ENCODE measurements at places on chromosomes 2 and 18.
A peak's percentile ranks its signal among the peaks of the same experiment; 100 is the strongest.

DNA sequence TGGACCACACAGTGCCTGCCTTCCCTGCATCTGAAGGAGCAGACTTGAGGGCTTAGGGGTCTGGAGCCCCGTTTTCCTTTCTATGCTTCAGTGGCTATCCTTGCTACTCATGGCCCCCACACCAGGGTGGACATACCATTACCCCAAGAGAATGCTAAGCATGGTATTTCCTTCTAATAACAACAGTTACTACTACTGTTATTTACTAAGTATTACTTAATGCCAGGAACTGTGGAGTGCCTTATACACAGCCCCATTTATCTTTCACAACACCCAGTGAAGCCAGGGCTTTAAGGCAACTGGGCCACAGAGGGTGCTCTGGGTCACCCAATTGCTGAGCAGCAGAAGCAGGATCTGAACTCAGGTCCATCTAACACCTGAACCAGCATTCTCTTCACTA, 5.8 kb upstream of the PAX8 start:
- no peak for DNase-seq

DNA sequence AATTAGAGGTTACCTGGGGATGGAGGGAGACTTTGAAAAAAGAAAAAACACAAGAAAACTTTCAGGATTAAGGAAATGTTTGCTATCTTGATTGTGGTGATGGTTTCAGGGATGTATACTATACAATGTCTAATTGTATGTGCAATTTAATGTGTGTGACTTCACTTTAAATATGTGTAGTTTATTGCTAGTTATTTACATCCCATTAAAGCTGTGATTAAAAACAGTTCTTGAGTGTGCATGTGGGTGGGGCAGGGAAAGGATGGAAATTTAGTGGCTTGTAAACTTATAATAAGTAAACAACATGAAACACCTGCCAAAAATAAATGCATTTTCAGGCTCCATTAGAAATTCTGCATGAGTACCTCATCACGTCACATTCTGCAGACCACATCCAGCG, 167.0 kb downstream of the MYO5B start:
- no peak for DNase-seq

DNA sequence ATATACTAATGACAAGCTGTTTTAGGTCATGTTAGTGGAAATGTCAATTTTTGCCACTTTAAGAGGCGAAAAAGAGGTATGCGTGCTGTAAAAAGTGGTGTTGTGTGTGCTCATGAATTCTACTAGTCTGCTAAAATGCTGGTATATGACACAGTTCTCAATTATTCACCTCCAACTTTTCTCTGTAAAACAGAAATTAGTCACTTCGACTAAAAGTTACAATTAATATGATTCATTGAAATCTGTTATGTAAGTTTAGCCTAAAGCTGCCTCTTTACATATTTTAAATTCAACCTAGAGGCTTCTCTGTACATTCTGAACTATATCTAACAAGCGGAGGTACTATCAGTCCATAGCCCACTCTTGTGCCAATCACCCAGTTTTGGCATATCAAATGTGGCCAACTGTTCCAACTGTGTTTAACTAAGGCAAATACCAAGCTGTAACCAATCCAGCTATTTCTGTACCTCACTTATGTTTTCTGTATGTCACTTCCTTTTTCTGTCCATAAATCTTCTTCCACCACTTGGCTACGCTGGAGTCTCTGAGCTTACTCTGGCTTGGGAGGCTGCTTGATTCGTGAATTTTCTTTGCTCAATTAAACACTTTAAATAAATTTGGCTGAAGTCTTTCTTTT, 20.8 kb downstream of the BAZ2B start:
- DNase-seq: no peak

DNA sequence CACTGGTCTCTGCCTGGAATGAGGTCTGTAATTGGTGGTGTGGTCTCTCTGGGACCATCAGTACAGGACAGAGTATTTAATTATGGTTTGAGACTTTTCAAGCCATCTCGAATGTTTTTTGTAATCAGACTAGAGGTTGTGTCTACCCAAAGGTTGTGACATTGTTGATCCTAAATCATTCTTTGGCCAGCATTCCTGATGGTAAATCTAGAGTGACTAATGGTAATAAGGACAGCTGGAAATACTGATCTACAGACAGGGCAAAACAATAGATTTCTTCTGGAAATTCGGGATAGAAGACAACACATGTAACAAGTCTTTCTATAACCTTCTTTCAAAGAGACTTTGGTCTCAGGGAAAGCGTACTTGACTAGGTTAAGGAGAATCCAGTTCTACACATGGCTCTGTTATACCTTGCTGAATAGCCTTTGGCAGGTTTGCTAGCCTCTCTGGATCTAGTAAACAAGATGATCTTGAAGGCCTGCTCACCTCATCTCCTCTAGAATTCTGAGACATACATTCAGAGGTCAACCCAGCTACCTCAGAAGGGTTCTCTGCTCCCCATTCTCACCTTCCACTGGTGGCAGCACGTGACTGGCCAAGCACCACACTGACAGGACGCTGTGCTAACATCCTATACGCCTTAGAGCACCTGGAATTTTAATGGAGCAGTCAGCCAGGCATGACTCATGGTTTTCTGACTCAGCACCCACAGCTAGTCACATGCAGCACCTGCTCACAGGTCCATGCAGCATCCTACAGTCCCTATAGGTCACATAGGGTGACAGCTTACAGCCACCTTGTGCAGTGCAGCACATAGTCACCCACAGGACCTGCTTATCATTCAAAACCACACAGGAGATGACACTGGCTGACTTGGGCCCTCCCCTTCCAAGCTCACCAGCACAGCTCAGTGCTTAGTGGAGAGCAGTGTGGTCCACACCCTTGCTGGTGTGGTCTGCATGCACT, 12.2 kb downstream of the PLB1 start:
- DNase-seq: peak; percentile 42

- no peak for DNase-seq
These were observed 25.3 kb downstream of the EML4 start for GRCh38 chr2:42194428-42194827.

DNA sequence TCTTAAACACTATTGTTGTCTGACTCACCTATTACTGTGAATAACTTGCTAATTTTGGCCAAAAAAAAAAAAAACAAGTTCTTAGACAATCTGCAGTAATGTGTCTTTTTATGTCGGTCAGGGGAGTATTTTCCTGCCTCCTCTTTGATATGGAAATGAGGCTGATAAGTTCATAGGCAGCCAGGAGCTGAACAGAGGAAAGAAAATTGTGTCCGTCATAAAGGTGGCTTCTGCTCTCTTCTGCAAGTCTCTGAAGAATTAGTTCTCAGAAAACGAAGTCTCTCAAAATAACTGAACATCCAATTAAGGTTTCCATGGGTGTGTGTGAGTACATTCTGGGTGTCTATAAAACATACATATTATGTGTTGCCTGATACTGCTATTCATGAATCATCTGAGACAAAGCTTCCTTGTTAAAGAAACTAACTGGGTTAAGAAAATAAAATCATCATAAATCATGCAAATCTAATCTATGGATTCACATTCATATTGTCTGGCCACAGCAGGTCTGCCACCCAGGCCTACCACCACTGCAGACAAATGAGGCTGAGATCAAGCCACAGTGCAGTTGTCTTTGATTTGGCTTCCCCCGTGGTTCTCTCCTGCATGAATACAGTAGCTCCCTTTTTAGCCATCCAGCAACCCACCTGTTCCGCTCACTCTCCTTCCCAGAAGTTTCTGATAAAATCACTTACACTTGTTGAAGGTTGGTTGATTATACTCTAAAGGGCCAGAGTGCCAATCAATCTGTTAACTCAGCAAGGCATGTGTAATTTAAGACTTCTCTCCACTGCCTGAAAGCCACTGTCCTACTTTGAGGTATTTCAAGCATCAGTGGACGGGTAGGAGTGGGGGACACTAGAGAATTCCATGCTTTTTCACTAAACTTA, 19.4 kb upstream of the SP5 start:
- DNase-seq: no peak

DNA sequence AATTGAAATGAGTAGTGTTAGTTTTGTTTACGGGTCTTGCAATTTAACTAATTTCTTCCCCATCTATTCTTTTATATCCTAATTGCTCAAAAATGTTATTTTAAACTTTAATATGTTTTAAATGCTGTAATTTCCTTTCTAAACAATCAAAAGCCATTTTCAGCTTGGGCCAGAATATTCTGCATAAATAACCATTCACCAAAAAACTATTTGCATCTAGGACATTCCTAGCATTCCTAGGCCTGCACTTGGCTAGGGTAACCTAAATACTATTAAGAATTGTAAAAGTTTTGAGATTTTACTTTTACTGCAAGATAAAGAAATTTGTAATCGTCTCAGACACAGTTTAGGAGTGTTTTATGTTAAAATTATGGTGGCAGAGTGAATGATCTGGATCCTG, 7.8 kb upstream of the ETAA1 start:
- no peak for DNase-seq

DNA sequence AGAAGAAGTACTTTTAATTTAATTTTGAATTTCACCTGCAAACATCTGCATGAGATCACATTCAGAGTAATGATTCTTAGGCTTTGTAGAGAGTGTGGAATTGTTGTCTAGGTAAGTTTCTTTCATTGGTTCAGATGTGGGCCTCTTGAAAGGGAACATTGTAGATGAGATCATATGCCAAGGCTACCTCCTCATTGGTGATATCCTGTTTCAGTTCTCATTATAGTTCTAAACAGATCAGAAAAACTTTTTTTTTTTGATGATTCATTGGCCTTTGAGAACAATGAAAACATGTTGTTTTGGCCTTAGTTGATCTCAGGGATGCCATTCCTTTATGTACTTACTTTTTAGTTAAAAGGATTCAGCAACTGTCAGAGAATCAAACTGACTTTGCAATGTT, 44.5 kb downstream of the EML6 start:
- peak; percentile 26 for DNase-seq

- DNase-seq: peak; percentile 16
These were observed 32.5 kb upstream of the IL1RL1 start for GRCh38 chr2:102278720-102279390.

DNA sequence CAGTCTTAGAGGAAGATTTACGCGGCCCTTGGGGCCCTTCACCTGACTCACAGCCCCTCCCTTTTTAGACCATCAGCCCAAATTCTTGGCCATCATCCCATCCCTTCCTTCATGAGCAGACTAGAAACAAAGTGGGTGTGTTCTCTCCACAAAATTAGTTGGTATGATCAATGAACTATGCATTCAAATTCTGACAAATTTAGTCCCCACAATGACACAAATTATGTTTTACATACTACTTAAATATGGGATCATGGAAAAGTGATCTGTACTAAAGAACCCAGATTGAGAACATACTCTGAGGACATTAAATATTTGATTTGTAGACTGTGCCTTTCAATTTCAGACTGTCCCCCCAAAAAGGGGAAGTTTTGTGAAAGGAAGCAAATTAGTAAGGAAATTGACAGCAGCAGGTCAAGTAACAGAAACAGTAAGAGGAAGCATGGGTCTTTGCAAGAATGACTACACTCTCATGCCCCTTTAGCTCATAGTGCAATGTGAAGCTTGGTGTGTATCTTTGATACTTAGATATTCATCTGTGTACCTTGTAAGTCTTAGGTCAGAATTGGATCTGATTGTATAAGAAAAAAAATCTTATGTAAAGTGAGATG, 2.2 kb upstream of the MAPRE2 start:
- no peak for DNase-seq

- peak; percentile 92 for DNase-seq
These were observed 55.9 kb upstream of the CTLA4 start for GRCh38 chr2:203811491-203812221.

DNA sequence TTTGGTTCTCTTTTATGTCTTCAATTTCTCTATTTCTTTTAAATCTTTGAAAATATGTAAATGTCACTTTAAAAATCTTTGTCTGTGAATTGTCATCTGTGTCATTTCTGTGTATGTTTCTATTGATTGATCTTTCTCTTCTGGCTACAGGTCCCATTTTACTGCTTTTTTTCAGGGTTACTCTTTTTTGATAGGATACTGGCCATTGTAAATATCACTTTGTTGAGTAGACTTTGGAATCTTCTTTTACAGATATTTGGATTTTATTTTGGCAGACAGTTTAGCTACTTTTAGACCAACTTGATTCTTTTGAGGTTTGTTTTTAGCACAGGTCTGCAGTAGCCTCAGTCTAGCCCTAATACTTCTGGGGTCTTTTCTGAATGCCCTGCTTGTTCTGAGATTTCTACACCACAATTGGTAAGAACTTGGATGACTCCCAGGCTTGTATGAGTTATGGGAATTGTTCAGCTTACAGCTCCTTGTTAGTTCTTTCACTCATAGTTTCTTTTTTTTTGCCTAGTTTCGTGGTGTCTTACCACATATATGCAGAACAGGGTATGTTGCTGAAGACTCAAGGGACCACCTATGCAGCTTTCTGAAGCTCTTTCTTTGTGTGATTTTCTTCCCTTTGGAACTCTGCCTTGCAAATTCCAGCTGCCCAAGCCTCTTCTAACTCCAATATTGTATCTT, 122.2 kb downstream of the QPCT start:
- DNase-seq: no peak

- DNase-seq: no peak
These were observed 305.4 kb downstream of the LPIN1 start for GRCh38 chr2:12051831-12052230.

DNA sequence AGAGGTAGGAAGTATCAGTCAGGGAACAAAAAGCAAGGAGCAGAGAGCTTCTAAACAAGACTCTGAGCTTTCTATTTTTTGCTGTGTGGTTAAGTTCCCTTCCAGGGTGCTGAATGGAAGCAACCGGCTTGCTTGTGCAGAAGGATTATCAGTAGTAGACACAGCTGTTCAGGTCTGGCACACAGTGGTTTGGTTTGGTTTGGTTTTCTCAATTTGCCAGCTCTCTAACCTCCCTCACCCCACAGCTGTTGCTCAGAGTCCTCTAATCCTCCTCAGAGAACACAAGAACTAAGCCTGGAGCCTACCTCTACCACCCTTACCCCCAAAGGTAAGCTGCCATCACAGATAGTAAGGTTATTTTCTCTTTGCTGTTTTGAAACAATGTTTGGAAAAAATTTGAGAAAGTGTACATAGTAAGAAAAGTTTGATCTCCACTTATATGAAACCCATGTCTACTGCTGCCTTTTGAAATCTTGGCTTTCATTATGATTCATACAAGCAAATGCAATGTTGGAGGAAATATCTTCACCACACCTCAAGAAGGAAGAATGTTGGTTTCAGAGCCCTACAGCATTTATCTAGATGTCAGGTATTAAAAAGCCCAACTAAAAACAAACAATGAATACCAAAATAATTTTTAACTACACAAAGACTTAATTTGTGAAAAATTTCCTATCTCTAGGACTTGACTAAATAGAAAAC, 255.3 kb downstream of the NR4A2 start:
- DNase-seq: no peak

DNA sequence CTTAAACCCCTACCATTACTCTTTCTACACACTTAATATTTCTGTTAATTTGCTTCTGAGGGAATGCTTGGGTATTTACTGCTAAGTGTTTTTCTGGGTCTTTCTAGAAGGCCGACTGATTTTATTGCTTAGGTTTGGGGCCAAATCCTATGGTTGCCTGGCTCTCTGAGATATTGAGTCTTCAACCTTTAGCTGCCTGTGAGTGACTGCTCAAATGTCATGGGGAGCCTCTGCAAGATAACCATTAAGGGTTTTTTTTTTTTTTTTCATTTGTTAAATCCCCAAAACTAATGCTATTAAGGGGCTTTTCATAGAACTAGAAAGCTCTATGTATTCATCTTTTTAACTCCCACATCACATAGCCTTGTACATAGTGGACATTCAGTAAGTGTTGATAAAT, 5.0 kb downstream of the OSBPL6 start:
- no peak for DNase-seq
